ENCODE measurements at places on chromosomes 6 and 20.

DNA sequence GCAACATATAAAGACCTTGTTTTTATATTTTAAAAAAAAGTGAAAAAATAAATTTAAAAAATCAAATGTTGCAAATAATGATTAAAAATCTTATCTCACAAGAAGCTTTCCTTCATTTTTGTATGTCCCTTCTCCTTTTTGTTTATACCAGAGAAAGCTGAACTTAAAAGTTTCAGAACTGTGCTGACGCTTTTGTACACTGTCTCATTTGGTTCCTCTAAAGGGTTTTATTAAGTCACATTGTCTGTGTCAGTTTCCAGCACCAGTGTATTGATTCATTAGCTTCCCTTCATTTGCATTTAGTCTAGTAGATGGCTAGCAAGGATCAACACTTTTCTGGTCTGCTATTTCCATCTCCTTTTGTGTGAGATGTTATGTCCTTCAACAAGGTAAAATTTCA lies 6.7 kb downstream of the PCED1A start:
- no peak for DNase-seq

DNA sequence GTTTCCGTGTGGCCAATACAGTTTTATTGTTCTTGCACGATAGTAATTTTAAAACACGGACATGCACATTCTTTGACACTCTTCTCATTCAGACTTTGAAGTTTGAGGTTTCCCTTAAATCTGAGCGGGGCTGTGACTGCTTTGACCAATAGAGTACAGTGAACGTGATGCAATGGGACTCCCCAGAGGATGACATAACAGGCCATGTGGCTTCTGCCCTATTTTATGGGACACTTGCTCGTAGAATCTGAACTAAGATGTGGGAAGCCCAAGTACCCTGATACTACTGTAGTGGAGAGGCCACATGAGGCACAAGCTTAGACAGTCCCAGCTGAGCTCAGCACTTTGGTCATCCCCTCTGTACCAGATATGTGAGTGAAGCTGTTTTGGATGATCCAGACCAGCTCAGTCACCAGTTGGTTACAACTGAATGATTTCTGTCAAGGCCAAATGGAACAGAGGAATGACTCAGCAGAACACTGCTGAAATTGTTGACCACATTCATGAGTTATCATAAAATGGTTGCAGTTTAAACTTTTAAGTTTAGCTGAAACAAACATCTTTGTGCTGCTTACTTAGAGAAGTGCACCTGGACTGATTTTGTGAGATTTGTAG lies 279.4 kb downstream of the RFPL4B start:
- DNase-seq = no peak

DNA sequence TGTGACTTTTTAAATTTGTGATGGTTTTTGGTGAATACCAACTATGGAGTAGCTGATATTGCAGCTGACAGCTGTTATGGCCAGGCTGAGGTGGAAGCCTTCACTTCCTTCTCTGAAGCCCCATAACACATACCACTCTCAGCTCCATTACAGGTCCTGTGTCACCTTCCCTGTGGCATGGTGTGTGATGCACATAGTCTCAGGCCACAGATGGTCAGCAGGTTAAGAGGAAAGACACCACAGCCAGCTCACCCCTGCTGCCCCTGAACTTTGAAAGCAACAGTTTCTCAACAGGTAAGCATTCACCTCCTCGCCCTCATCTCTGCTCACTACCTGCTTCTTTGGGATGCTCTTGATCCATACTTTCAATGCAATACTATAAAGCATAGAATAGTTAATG lies 7.7 kb downstream of the TXNDC5 start:
- no peak for DNase-seq

DNA sequence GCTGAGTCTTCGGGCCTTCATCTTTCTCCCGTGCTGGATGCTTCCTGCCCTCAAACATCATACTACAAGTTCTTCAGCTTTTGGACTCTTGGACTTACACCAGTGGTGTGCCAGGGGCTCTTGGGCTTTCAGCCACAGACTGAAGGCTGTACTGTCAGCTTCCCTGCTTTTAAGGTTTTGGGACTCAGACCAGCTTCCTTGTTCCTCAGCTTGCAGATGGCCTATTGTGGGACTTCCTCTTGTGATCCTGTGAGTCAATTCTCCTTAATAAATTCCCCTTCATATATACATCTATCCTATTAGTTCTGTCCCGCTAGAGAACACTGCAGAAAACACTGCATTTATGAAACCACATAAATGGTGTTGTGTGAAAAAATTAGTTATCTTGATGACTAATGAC lies 13.9 kb upstream of the BCLAF1 start:
- DNase-seq = no peak

GRCh38 chr6:146289816-146290588 lies 253.6 kb upstream of the RAB32 start:
- DNase-seq = no peak

DNA sequence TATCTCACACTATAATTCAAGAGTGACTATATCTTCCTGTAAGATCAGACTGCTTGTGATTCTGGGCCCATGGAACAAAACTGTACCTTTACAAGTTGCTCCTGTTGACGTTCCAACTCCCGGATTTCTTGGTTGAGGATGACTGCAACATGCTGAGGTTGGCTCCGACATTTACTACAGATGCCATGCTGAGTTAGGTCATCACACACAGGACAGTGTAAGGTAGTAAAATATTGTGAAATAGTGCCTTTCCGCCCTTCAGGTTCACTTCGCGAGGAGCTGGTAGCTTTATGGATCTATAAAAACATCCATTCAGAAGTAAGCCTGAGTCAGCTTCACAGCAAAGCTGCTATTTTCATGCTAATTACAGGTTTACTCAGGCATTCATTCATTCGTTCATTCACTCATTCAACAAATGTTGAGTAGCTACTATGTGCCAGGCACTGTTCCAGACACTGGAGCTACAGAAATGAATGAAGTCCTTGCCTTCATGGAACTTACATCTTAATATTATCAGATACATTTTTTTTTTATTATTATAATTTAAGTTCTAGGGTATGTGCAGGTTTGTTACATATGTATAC lies 175.7 kb downstream of the REV3L start:
- no peak for DNase-seq

- DNase-seq = no peak
Measured at GRCh38 chr20:25592135-25592852, 7.0 kb upstream of the NINL start.

DNA sequence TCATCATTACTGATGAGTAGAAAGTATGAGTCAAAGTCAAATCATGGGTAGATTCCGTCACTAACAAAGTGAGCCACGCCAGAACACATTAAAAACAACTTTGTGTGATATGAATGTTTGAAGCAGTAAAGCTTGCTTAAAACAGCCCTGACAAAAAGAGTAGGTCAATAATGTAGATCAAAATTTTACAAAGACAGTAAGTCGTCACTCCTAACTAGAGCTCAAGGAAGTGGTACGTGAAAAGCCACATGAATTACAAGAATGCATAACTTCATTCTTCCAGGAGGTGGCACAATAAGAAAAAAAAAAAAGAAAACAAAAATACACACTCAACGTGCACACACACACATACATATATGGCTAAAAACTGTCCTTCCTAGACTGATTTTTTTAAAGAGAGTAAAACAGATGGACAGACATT lies 69.9 kb downstream of the HACE1 start:
- DNase-seq = no peak

DNA sequence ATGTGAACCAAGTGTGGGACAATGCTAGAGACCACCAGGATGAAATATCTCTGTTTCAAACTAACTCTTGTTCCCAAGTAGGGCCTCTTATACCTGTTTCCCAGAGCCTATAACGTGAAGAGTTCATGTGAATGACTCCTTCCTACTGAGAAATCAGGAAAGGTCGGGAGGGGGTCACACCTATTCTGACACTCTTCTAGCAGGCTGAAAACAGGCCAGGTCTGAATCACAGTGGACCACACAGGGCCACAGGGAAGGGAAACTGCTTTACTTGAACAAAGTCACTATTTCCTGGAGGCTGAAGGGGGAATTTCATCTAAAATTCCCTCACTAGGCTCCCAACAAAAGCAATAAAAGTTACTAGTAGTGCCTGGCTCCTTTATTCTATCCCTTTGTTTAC lies 88.4 kb upstream of the BMP2 start:
- no peak for DNase-seq

DNA sequence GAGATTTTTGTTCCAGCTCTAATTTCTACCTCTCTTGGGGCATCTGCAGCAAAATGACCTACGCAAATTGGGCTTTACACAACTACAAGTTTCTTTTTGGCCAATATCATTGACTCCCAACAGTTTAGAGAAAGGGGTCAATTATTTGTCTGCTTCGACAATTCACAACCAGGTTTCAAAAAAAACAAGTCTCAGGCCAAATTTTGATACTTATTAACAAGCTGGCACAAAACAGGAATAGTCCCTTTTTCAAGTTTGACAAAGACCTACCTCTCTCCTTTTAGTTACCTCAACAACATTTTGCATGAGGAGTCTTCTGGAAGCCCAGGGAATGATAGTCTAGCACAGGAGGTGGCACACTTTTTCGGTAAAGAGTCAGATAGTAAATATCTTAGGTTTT lies 97.9 kb upstream of the TSHZ2 start:
- no peak for DNase-seq

DNA sequence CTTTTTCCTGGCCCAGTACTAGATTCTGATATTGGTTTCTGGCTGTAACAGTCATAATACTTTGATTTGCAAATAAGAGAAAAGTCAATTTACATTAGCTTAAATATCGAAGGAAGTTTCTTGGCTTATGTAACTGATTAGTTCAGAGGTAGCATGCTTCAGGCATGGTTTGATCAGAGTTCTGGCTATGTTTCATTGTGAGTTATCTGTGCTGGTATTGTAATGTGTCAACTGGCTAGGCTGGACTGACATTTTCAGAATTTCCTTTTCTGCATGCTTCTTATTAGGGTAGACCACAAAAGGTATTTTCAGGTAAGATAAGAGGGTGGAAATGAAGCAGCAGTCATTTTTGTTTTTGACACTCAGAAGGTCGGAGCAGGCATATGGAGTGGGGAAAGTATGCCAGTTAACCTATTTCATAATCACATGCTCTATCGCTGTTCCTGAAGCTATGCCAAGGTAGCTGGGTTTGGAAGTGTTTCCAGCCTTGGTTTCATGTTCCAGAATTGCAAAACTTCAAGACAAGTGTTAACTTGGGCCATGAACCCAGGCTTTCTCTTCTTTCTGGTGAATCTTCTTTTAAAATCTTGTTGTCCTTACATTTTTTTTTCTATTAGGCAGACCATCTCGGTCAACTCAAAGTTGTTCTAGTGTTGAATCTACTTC lies 244.9 kb downstream of the DHX35 start:
- DNase-seq = no peak

- no peak for DNase-seq
Measured at GRCh38 chr20:34701405-34702085, 2.6 kb upstream of the TP53INP2 start.

- no peak for DNase-seq
Measured at GRCh38 chr6:112899541-112899940, 552.4 kb downstream of the RFPL4B start.

- no peak for DNase-seq
Measured at GRCh38 chr6:42971746-42972327, 7.1 kb downstream of the PEX6 start.

- no peak for DNase-seq
Measured at GRCh38 chr20:7775072-7775471, 165.2 kb downstream of the HAO1 start.

- DNase-seq = no peak
Measured at GRCh38 chr20:39458452-39458851, 496.3 kb downstream of the DHX35 start.
